ENCODE measurements at places on chromosomes 7 and 10. TPM values are rescaled to one million over a fixed set of nuclear protein-coding genes. Genes with fewer than 3 reads are reported as not detected.
A peak's percentile ranks its signal among the peaks of the same experiment; 100 is the strongest.

PRSS2 gene
- not detected for polyA plus RNA-seq

- no peak overlapping the region for H3K27ac ChIP-seq
- no peak overlapping the region for H3K4me3 ChIP-seq
- DNase-seq, result peak; percentile 30
- H3K4me1 ChIP-seq, result no peaks in the 10 kb centered on the region
- H3K36me3 ChIP-seq, result no peaks in the 10 kb centered on the region
Observed at GRCh38 chr7:137961200-137962177, 40.4 kb downstream of the CREB3L2 start.

GRCh38 chr10:14604181-14605142, 170.2 kb downstream of the FAM107B start:
- DNase-seq, result peak; percentile 65
- H3K4me1 ChIP-seq, result peaks cover 29% of the 10 kb centered on the region
- H3K27ac ChIP-seq, result peak overlapping the region; percentile 73
- peak overlapping the region; percentile 40 for H3K4me3 ChIP-seq

LAMB4 gene
- not detected for polyA plus RNA-seq
